ENCODE measurements at places on chromosomes 2 and 18.

- DNase-seq, result no peak
Observed at GRCh38 chr18:34358923-34359322, 134.2 kb upstream of the NOL4 start.

- DNase-seq, result no peak
Observed at GRCh38 chr2:207683438-207683837, 28.0 kb upstream of the CCNYL1 start.

DNA sequence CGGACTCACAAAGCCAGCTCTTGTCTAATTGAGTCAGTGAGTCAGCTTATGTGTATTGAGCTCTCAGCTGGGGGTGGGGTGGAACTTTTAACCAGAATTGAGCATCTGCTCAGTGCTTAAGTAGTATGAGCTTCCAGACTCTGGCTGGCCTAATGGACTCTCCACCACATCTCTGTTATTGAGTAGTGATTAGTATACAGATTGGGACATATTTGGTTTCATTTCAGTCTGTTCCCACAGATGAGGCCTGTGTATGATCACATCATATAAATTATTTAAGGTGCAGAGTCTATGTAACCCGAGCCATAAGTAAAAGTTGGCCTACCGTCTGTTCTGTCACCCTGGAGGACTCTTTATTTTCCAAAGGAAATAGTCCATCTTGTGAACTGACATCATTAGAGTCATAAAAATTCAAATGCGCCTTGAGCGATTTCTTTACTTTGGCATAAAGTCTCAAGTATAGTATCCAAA lies 152.1 kb downstream of the THSD7B start:
- no peak for DNase-seq

- DNase-seq, result no peak
Observed at GRCh38 chr18:35695803-35696202, 114.3 kb downstream of the GALNT1 start.

GRCh38 chr18:58593938-58594337 lies 35.0 kb downstream of the ALPK2 start:
- DNase-seq, result no peak

- no peak for DNase-seq
Observed at GRCh38 chr2:40129725-40130124, 322.2 kb downstream of the SLC8A1 start.

DNA sequence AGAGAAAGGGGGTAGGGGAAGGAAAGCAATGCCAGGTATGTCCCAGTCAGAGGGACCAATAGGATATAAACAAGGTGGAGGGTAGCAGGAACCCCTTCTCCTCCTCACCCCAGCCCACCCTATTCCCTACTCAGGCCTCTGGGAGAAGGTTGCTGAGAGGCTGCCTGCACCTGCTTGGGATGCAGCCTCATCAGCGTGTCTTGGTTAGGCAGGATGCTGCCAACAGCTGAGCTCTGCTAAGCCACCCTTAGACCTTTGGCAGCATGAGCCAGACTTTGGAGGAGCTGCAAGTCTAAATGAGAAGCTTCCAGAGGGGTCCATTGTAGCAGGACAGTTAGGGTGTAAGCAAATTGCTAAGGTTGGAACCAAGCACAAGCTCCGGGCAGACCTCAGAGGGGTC lies 38.2 kb upstream of the CAB39 start:
- no peak for DNase-seq
